ENCODE measurements at places on chromosomes 12 and 14. TPM values are rescaled to one million over a fixed set of nuclear protein-coding genes. Genes with fewer than 3 reads are reported as not detected.

Gene OVCH1
- not detected for total RNA-seq

Gene PLEKHG7
- not detected for total RNA-seq

Gene CLEC6A
- total RNA-seq = not detected

Gene SMIM41
- total RNA-seq = not detected

Gene SLC25A29
- total RNA-seq = 13.7 TPM

GRCh38 chr12:84920331-84920730 is 7.7 kb upstream of the SLC6A15 start:
- no peaks in the 10 kb centered on the region for H3K36me3 ChIP-seq
- H3K27me3 ChIP-seq = no peaks in the 10 kb centered on the region
- no peak overlapping the region for H3K4me3 ChIP-seq
- H3K4me1 ChIP-seq = no peaks in the 10 kb centered on the region

DNA sequence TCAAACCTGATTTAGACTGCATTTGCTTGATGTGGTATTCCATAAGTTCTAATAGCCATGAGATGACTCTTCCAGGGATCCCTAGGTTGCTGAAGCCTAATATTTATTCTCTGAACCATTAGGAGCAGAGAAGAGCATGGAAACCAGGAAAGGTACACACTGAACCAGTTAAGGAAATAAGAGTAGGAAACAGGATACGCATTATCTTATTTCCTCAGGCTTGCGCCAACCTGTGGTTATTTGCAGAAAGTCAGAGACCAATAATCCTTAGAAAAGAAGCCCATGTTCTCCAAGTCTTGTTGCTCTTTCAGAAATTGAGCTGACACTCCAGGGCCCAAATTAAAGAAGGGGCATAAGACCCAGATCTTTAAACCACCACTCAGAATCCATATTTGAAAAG is 41.8 kb upstream of the SMUG1 start:
- H3K27ac ChIP-seq = no peak overlapping the region
- peaks cover 19% of the 10 kb centered on the region for H3K4me1 ChIP-seq
- H3K27me3 ChIP-seq = no peaks in the 10 kb centered on the region
- H3K4me3 ChIP-seq = no peak overlapping the region
- no peak for DNase-seq

DNA sequence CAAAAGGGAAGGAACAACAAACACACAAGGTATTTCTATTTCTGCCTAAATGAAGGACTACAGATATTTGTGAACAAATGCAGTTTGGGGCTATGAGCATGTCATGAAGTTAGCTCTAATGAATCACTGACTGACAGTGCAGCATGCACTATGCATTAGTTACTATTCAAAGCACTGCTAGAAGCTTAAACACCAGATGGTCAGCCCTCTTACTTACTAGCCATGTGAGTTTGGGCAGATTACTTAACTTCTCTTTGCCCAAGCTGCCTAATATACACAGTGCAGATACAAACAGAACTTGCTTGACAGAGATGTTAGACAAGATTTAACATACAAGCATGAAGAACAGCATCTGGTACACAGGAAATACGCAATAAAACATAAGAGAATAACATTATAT is 96.0 kb downstream of the ATXN2 start:
- no peak for DNase-seq
- H3K27me3 ChIP-seq = no peaks in the 10 kb centered on the region
- H3K27ac ChIP-seq = no peak overlapping the region
- no peak overlapping the region for H3K4me3 ChIP-seq
- peaks cover 72% of the 10 kb centered on the region for H3K36me3 ChIP-seq

DNA sequence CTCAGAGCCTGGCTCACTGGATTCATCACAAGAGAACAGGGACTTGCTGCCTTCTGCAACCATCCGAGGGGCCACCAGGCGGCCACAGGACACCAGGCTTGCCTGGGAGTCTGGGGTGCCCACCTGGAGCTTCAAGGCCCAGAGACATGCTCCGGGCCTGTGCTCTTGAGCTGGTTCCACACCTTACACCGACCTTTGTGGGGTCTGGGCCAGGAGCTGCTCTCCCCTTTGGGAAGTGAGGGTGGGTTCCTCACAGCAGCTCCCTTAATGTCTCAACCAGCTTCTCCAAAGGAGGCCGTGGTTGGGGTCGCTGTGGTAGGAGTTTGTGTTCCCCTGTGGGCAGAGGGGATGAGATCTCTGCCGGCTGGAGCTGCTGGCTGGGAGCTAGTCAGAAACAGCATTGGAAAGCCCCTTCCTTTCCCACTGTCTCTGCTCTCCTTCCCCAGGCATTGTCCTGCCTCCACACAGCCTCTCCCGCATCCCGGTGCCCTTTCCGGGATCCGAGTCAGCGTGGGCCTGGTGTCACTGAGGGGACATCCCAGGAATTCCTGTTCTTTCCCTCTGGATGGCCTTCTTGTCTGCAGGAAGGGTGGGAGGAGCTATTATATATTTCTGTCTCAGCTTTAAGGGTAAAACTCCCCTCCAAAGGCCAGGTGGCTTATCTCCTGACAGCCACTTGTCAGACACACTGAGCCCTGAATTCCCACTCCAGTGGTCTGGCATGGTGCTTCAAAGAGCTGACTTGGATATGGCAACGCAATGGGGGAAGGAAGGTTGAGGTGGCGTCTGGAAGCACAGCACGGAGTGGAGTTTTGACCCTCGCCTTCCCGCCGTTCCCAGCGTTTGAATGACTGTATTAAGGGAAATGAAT is 5.1 kb upstream of the PAPLN start:
- no peaks in the 10 kb centered on the region for H3K36me3 ChIP-seq
- no peak overlapping the region for H3K27ac ChIP-seq
- no peak overlapping the region for H3K4me3 ChIP-seq
- peaks cover 18% of the 10 kb centered on the region for H3K4me1 ChIP-seq
- peak; percentile 53 for DNase-seq

DNA sequence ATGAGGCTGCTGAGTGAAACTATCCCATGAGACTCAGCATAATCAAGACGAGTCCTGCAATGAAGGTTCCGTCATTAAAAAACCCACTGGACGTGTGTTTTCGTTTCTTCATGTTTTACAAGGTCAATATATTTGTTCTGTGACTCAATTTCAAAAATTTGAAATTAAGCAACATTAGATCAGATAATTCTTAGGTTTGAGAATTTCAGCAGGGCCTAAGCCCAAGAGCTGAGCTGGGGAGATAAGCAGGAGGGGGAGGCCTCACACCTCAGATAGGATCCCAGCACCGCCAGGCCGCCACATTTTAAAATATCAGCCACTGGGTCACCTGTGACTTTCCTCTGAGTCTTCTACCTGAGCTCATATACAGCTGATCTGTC is 13.3 kb downstream of the STX2 start:
- peaks cover 37% of the 10 kb centered on the region for H3K4me1 ChIP-seq
- peak overlapping the region; percentile 58 for H3K27ac ChIP-seq
- no peak overlapping the region for H3K4me3 ChIP-seq
- H3K27me3 ChIP-seq = no peaks in the 10 kb centered on the region

- H3K4me3 ChIP-seq = no peak overlapping the region
- H3K27ac ChIP-seq = no peak overlapping the region
- DNase-seq = no peak
- H3K36me3 ChIP-seq = no peaks in the 10 kb centered on the region
These were observed 119.1 kb downstream of the DENND5B start for GRCh38 chr12:31471823-31472222.

- no peaks in the 10 kb centered on the region for H3K4me1 ChIP-seq
- H3K36me3 ChIP-seq = no peaks in the 10 kb centered on the region
- no peak overlapping the region for H3K4me3 ChIP-seq
- no peak for DNase-seq
- H3K27me3 ChIP-seq = peaks cover 5% of the 10 kb centered on the region
- no peak overlapping the region for H3K27ac ChIP-seq
These were observed 23.5 kb upstream of the PYGL start for GRCh38 chr14:50967790-50968189.

DNA sequence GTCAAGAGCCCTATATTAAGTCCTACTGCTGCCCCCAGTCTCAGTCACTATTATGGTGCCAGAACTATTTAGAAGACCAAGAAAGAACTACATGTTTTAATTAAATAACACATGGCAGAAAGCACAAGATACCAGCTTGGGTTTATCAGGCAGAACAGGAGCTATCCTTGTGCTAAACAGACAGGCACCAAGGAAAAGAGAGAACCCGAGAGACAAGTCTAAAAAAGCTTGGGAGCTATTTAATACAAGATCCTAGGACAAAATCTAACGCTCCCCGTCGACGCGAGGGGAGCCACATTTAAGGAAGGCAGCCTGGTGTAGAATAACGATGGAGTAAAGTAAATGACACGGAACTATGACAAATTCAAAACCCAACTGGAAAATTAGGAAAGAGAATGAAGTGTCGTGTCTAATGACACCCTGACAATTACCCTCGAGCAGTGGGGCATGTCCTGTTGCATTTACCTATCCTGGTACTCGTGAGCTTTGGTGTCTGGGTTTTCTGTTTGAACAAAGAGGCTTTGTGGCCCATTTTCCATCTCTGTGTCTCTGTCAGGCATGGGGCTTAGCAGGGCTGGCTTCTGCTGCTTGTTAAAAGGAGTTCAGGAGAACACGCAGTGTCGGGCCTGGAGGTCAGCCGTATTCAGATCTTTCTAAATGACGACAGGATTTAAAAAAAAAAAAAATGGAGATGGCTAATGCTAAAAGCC is 140.6 kb downstream of the ETNK1 start:
- H3K4me3 ChIP-seq = no peak overlapping the region
- DNase-seq = no peak
- no peak overlapping the region for H3K27ac ChIP-seq
- H3K27me3 ChIP-seq = no peaks in the 10 kb centered on the region
- no peaks in the 10 kb centered on the region for H3K36me3 ChIP-seq

GRCh38 chr12:67618303-67618702 is 30.2 kb upstream of the DYRK2 start:
- no peak overlapping the region for H3K27ac ChIP-seq
- H3K36me3 ChIP-seq = no peaks in the 10 kb centered on the region
- H3K4me3 ChIP-seq = no peak overlapping the region

- H3K4me1 ChIP-seq = no peaks in the 10 kb centered on the region
- H3K36me3 ChIP-seq = no peaks in the 10 kb centered on the region
- H3K27ac ChIP-seq = no peak overlapping the region
These were observed 9.1 kb downstream of the FAM181A start for GRCh38 chr14:93936245-93936644.

DNA sequence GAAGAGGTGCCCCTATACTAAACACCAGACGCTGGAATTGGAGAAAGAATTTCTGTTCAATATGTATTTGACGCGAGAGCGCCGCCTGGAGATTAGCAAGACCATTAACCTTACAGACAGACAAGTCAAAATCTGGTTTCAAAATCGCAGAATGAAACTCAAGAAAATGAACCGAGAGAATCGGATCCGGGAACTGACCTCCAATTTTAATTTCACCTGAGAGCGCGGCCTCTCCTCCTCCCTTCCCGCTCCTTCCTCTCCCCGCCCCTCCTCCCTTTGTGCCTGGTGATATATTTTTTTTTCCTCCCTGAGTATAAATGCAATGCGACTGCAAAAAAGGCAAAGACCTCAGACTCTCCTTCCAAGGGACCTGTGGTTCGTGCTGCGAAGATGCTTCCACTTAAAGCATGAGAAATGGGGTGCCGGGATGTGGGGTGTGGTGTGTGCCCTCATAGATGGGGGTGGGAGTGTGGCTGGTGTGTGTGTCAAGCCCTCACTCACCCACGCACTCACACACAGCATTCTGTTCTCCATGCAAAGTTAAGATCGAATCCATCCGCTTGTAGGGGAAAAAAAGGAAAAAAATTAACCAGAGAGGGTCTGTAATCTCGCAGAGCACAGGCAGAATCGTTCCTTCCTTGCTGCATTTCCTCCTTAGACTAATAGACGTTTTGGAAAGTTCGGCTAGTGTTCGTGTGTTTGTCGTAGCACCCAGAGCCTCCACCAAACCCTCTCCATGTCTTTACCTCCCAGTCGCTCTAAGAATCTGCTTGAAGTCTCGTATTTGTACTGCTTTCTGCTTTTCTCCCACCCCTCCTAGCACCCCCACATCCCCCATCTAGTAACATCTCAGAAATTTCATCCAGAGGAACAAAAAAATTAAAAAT is 4.5 kb downstream of the HOXC10 start:
- H3K27me3 ChIP-seq = peaks cover 10% of the 10 kb centered on the region
- peak overlapping the region; percentile 1 for H3K4me3 ChIP-seq
- no peak overlapping the region for H3K27ac ChIP-seq
- H3K4me1 ChIP-seq = peaks cover 51% of the 10 kb centered on the region

DNA sequence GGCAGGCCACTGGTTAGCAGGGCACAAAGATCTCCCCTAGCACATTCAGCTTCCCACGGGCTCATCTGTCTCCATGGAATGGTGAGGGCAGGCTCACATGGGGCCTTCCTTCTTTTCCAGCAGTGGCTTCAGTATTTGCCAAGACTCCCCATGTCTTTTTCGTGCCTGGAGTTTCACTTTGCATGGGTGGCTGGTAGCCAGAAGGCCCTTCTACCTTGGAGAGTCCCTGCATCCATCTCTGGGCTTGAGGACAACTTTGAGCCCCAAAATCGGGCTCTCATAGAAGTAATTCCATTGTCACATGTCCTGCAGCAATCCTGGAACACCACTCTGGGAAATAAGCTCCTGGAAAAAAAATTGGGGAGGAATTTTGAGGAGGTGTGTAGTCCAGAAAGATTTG is 42.1 kb downstream of the NFKBIA start:
- H3K4me1 ChIP-seq = peaks cover 30% of the 10 kb centered on the region
- H3K4me3 ChIP-seq = no peak overlapping the region
- H3K27ac ChIP-seq = no peak overlapping the region

GRCh38 chr14:73452341-73453186 is 5.8 kb downstream of the NUMB start:
- peak overlapping the region; percentile 58 for H3K27ac ChIP-seq
- H3K4me1 ChIP-seq = peaks cover 1% of the 10 kb centered on the region
- H3K36me3 ChIP-seq = peaks cover 4% of the 10 kb centered on the region
- H3K27me3 ChIP-seq = no peaks in the 10 kb centered on the region

DNA sequence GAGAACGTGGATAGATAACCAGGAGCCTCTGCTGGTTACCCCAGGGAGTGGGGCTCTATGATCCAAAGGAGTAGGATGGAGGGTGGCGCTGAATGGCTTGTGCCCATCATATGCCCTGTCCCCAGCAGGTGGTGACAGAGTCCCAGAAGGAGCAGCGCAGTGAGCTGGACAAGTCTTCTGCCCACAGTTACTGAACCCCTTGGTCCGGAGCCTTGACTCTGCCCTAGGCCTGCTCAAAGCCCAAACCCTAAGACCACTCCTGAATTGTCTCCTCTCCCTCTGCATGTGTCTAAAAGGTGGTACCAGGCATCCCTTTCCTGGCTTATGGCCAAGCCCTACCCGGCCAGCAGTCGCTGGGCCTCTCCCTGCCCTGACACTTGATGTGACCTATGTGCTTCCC is 3.2 kb downstream of the PRPH start:
- H3K4me1 ChIP-seq = peaks cover 19% of the 10 kb centered on the region
- no peak overlapping the region for H3K27ac ChIP-seq
- no peak for DNase-seq
- no peaks in the 10 kb centered on the region for H3K27me3 ChIP-seq

- no peaks in the 10 kb centered on the region for H3K36me3 ChIP-seq
- no peaks in the 10 kb centered on the region for H3K27me3 ChIP-seq
- H3K4me3 ChIP-seq = no peak overlapping the region
These were observed 77.3 kb upstream of the CNTN1 start for GRCh38 chr12:40614923-40615322.
